ENCODE measurements at places on chromosomes 7 and 10.

DNA sequence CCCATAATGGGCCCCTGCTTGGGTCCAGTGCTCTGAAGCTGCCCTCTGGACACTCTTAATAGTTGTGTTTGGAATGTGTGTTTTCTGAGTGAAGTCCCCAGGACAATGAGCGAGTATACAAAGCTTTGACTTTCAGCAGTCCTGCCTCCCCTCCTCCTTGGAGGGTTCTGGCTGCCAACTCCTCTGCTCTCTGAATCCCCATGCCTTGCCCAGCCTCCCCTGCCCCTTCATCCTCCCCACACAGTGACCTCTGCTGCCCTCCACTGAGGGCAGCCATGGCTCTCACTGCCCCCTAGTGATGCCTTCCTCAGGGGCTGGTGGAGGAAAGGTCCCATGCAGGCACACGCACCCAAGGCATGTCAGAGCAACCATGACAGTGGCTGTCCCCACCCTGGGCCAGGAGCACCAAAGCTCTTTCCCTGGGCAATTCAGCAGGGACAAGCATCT lies 40.9 kb downstream of the FRMPD2 start:
- no peak for DNase-seq

GRCh38 chr7:48611993-48612392 lies 312.4 kb upstream of the CDC14C start:
- no peak for DNase-seq

GRCh38 chr10:10778959-10779358 lies 238.7 kb upstream of the CELF2 start:
- no peak for DNase-seq

DNA sequence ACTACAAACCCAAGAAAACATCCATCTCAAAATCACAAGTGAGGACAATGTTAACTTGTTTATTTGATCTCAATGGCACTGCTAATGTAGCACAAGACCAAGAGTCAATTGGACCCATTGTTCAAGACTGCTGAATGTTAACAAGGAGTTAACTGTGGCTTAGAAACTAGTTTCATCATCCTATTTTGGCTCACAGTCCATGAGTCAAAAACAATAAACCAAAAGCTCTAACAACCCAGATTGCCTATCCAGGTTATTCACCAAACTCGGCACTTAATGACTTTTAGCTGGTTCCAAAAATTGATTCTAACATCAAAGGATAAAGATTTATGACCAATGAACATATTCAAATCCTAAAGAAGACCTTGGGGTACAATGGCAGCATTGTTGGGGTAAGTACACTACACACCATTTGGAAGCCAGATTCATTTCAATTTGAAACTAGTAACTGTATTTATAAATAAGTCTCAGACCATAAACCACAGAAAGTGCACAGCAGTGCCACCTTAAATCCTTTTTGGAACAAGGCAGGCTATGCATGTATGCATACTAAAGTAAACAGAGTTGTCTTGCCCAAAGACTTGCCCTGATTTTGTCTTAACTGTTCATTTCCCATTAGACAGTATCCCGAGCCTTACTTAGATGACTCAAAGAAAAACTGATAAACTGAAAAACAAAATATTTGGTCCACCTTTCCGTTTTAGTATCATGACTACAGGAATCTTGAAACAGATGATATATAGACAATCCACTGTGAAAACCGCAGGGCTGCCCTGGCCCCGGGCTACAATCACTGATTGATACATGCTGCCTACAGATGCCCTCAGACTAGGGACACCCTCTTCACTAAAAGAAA lies 84.5 kb downstream of the SRPK2 start:
- no peak for DNase-seq

DNA sequence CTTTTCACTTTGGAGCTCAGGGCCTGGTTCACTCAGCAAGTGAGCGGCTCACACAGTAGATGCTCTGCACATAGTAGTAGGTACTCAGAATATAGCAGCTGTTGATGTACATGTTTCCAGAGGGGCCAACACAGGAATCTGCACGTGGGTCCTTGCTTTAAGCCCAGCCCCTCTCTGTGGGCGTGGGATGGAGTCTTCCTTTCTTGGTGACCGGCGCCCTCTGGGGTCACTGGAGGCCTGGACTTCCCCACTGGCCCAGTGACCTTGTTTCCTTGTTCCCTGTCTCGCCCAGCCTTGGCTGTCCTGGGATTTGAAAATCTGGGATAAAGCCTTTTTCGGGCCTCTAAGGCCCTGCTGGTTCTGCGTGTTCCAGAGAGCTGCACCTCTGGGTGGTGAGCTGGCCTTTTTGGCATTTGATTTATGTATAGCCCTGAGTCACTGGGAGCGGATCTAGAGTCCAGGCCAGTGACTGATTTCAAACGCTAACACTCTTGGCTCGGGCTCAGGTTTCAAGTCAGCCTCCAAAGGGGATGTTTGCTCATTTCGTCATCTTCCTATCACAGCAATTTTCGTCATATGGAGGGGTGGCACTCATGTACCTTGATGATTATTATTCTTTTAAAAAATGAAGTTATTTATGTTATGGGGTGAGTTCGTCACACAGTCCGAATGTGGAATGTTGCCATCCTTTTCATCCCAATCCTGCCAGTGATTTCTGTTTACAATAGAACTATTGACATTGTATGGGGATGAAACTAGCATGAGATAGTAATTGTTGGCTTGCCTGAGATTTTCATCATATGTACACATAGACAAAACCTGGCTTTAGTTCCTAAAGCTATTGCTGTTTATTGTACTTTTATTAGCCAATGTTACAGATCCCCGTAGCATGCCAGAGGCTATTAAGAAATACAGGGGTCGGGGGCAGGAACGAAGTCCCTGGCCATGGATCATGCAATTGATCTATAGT lies 65.5 kb downstream of the CUX1 start:
- DNase-seq, result peak; percentile 32

GRCh38 chr7:6443372-6443941 lies 4.3 kb downstream of the DAGLB start:
- no peak for DNase-seq

DNA sequence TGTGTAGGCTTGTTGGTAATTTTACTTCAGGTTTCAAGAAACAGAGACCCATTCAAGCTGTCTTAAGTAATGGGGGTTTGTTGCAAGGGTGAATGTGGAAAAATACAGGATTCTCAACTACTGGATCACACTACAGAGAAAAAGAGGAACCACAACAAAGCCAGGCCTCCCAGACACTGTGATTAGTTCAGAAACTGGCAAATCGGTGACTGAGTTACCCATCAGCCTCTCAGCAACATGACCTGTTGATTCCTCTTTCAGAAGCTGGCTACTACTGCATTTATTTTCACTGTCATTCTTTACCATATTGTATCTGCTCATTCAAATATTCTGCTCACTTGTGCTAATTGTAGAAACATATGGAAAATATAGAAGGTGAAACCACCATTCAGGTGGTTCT lies 16.0 kb downstream of the CCDC71L start:
- peak; percentile 81 for DNase-seq

- DNase-seq, result peak; percentile 1
These were observed 421.7 kb downstream of the ATRNL1 start for GRCh38 chr10:115514895-115515294.

DNA sequence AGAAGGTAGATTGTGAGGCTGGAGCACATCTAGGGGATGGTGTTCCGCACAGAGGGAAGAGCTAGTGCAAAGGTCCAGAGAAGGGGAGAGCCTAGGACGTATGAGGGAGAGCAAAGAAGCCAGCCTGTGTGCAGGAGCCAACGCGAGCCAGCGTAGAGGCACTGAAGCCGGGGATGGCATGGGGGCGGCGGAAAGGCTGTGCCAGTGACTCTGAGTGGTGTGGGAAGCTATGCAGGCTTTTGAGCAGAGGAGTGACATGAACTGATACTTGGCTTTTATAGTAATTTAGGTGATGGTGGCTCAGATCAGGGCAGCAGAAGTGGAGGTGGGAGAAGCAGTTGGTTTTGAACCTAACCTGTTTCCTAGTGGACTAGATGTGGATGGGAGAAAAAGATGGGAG lies 65.8 kb downstream of the ATXN7L1 start:
- DNase-seq, result no peak

DNA sequence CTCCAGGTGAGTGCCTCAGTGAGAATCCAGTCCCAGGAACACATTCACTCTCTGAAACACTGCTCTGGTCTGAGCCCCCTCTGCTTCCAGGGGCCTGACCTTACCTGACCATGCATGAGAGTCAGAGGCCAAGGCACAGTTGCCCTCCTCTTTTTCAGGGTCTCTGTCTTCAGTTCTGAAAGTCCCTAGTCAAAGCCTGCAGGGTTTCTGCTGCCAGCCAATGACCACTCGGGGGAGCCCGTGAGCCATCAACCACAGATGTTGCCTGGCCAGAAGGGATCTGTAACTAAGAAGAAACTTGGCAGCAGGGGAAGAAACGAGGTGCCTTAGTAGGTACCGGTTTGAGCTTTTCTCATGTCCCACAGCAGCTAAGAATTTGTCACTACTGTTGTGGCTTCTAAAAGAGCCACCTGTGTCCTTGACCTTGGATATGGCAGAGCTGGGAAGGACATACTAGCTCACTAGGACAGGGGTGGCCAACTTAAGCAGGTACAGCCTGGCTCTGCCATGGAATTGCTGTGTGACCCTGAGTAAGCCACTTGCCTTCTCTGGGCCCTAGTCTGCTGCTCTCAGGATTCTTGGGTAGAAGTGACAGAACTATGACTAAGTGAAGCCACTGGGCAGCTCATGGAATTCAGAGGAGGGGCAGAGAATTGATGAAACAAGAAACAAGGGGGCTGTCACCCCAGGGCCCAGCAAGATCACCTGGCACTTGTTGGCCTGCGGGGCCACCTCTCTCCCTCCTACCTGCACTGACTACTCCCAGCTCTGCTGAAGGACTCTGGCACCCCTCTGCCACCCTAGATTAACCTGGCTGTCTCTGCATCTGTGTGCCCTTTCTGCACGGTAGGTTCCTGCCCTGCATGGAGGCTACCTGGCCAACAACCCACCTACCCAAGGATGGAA lies 83.8 kb upstream of the GPR26 start:
- peak; percentile 84 for DNase-seq

GRCh38 chr10:44439958-44440244 lies 55.0 kb upstream of the CXCL12 start:
- no peak for DNase-seq

GRCh38 chr7:134766779-134767519 lies 12.5 kb upstream of the CALD1 start:
- no peak for DNase-seq

DNA sequence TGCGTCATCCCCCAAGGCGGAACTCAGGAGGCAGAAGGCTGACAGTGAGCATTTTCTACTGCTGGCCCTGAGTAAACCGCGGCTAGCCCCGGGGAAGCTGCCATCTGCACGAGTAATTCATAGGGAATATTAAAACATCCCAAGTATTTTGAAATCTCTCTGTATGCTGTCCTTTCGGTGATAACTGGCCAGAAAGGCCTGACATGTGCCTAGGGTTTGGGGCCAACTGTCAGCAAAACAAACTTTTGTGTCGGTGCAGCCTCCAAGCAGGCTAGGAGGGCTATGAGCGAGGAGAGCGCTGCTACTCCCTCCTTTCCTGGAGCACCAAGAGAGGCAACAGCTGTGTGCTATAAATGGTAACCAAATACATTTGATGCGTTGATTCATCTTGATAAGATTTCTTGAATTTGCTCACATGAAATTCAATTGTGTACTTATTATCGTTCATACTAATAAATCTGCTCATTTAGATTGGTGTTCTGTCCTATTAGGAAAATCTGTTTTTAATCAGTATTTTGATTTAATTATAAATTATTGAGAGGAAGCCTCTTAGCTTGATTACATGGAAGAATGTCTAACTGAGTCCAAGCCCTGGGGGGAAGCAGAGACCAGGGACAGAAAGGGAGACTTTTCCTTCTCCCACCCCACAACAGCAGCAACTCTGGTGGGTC lies 124.4 kb upstream of the NPS start:
- no peak for DNase-seq

DNA sequence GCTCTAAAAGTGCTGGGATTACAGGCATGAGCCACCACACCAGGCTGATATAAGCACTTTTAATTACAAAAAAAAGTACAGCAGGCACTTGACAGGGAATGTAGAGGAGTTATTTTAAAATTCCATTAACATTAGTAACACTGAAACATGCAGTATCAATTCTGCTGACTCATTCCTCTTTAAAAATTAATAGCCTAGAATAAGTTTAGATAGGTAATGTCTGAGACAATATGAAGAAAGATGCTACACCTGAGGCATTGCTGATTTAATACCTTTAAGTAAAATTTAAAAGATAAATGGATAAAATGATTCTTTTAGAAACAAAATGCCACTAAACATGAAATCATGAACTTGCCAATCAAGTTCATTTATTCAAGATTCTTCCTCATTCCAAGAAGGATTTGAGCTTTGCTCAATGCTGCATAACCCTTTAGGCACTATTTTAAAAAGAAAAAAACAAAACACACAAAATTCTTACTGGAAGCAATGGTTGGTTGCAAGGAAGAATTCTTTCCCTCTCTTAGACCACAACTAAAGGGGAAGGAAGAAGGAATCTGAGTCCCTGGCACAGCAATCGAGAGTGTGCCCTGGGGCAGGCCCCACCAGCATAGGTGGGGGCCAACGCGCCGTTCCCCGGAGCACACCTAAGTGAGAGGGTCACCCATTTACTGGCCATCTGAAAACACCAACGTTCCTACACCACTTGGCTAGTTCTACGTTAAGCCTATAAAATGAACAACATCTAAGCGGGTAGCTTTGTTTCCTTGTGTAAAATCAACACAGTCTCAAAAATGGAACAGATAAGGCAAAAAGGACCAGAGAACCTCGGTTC lies 26.6 kb downstream of the ESYT2 start:
- no peak for DNase-seq

- DNase-seq, result no peak
These were observed 178.8 kb downstream of the SKAP2 start for GRCh38 chr7:26685606-26686005.

GRCh38 chr10:112913661-112914287 lies 36.3 kb upstream of the TCF7L2 start:
- no peak for DNase-seq

DNA sequence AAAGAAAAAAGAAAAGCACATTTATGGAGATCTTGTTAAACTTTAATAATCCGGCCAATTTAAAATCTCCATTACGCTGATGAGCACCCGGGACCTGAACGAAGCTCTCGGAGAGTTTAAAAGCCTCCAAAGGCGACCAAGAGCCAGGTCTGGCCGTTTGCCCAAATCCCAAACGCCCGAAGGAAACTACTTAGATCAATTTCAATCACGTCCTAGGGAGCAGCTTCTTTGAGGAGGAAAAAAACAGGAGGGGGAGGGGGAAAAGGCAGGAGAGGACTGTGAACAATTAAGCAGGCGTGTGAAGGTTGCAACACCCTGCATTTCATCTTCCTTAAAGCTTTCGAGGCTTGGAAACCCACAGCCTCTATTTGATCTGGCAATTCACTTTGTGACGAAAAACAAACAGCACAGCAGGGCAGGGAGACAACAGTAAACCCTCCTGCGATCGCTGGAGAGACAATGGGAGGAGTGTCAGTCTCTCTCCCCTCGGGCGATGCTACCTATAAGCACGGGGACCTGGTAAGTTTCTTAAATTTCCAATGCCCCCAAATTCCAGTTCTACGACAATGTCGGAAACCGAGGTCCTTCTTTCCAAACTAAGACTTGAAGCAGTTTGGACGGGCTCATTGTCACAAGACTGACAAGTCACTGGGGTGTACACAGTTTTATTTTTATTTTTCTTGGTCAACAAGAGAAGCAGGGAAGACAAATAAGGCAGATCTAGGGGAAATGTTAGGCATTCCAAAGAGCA lies 1.2 kb downstream of the KLF6 start:
- DNase-seq, result peak; percentile 64
